ENCODE measurements at places on chromosomes 4 and X. TPM values are rescaled to one million over a fixed set of nuclear protein-coding genes. Genes with fewer than 3 reads are reported as not detected.

LINC00632 gene
- polyA plus RNA-seq = 5.6 TPM

KCND1 gene
- polyA plus RNA-seq = 2.2 TPM

- peak; percentile 46 for DNase-seq
Measured at GRCh38 chrX:12901486-12901885, 4.9 kb upstream of the TLR8 start.

GRCh38 chr4:38152721-38153386, 192.7 kb downstream of the PTTG2 start:
- DNase-seq = no peak
